Stimulated activated CD4-positive, alpha-beta T cell treated with anti-CD3 and anti-CD28 coated beads, Interleukin-1b, Interleukin-23, amount 100 ng/mL, for 4 hours (primary cell): ENCODE measurements at places on chromosomes 12 and 14.

GRCh38 chr14:20662968-20663732 lies 21.2 kb upstream of the RNASE4 start:
- peak; percentile 68 for DNase-seq

DNA sequence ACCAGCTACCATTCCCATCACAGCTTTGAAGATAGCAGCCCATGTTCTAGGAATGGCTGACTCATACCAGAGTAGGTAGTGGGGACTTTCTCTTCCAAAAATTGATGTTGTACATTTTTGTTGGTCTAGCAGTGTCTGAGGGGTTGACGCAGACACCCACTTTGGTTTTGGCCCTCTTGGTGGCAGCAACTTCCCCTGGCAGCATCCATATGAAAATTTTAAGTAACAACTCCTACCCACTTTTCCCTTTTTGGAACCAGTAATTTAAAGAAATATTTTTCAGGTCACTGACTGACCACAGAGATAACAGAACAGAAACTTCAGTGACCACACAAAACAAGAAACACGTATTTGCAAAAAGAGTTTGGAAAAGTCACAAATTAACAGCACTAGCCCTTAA lies 162.0 kb upstream of the TMCC3 start:
- DNase-seq = no peak

DNA sequence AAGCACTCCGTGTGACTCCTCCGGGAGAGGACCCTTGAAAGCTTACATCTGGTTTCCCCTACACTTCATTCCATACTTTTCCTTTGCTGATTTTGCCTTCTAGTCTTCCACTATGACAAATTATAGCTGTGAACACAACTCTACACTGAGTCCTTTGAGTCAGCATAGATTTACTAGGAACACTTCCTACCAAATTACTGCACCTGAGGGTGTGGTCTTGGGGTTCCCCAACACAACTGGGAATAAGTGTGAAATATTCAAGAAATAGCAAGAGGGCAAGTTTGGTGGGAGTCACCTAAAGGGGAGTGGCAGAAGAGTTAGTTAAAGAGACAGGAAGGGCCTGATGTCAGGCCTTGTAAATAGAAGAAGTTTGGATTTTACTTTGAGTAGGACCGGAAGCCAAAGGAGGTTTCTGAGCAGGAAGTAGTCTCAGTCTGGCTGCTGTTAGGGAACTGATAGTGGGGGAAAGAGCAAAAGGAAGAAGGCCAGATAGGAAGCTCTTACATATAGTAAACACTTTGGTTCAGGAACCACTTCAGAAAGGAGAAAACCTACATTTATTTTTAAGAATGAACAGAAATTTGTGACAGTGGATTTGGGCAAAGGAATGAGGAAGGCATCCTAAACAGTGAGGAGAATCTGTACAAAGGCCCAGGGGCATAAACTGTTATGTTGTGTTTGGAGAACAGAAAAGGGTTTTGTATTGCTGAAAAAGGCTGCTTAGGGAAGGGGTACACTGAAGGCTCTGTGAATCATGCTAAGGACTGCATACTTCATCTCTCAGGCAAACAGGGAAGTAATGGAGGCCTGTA lies 14.2 kb downstream of the SEL1L start:
- DNase-seq = no peak

- DNase-seq = no peak
These were observed 1.6 kb downstream of the GABARAPL1 start for GRCh38 chr12:10214136-10214894.

GRCh38 chr12:68532204-68532886 lies 78.4 kb upstream of the RAP1B start:
- no peak for DNase-seq

GRCh38 chr14:84477996-84478395 lies 1051.9 kb upstream of the FLRT2 start:
- no peak for DNase-seq

- DNase-seq = no peak
These were observed 12.1 kb upstream of the IFI27 start for GRCh38 chr14:94098326-94098992.

GRCh38 chr12:104458694-104459367 lies 2.1 kb downstream of the CHST11 start:
- no peak for DNase-seq

GRCh38 chr12:52914576-52915121 lies 9.8 kb upstream of the KRT8 start:
- DNase-seq = no peak

DNA sequence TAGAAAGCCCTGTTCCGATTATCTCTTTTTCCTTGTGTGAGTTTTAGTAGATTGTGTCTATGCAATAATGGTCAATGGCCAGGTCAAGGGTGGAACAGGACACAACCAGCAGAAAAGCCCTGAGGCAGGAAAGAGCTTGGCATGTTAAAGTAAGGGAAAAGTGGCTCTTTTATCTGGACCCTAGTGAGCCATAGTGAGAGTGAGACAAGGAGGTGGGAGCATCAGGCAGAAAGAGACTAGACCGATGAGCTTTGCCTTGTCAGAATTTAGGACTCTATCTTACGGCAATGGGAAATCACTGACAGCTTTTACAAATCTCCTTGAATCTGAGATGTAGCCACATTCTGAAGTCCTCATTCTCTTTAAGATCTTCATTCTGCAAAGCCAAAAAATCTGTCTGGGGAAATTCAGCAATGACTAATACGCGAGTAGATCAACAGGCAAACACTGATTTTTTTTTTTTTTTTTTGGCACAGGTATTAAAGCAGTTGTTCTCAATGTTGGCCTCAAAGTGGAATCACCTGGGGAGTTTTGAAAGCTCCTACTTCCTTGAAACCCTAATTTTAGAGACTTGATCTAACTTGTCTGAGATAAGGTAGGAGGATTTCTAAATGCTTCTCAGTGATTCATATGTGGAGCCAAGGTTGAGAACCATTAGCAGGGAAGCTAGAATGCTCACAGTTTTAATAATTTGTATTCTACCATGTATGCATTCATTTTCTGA lies 33.9 kb downstream of the TMEM19 start:
- no peak for DNase-seq

DNA sequence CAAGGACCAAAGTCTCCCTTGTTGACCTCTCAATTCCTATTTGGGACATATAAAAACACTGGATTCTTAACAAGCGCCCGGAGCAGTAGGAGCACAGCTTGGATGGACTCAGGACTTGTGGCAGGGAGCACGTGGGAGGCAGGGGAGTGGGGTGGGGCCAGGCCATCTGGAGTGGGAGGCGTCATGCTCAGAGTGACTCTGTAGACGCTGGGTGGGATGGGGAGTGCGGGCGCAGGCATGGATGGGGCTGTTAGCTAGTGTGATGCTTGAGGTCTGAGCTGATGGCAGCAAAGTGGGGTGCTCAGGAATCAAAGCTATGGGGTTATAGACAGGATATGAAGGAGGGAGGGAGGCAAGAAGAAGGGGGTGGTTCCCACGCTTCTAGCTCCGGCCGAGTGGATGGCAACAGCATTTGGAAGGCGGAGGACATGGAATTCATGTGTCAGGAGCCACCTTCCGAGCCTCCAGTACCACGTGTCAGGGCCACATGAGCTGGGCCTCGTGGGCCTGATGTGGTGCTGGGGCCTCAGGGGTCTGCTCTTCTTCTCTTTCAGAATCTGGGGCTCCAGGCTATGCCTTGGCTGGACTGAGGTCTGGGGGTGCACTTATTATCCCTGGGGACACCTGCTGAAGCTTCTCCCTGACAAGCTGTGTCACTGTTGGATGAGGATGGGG lies 26.2 kb downstream of the MEG3 start:
- DNase-seq = no peak
